ENCODE measurements at places on chromosomes 3 and 15. TPM values are rescaled to one million over a fixed set of nuclear protein-coding genes. Genes with fewer than 3 reads are reported as not detected.

Gene LDHAL6B
- not detected for total RNA-seq

Gene TPRG1
- total RNA-seq, result 7.7 TPM

Gene ASB14
- total RNA-seq, result 0.28 TPM

Gene TMEM212
- not detected for total RNA-seq

Gene PCOLCE2
- total RNA-seq, result 27.4 TPM

Gene SEMA5B
- 4.5 TPM for total RNA-seq

Gene SPINK8
- total RNA-seq, result not detected

Gene IP6K2
- 72.8 TPM for total RNA-seq

Gene ILDR1
- total RNA-seq, result not detected

Gene KLF15
- 16.5 TPM for total RNA-seq

Gene MED12L
- 0.51 TPM for total RNA-seq

All from uterus (tissue), 4 donors.